ENCODE measurements at places on chromosomes 1 and 21.

DNA sequence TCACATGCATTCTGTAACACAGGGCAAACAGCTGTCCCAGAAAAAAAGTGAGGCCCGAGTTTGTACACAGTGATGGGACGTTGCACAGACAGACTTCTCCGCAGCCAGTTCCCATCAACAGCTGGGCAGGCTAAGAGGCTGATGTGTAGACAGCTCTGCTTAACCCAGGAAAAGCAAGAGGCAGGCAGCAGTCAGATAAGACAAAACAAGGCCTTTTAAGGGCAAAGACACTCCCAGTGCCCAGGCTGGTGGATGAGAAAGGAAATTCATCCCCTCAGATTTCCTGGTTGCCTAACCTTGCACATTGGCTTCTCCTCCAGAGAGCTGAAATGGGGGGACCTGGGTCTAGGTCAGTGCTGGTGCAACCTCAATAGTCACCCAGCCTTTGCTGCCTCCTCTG is 17.2 kb upstream of the PHLDA3 start:
- DNase-seq: no peak

- no peak for DNase-seq
Observed at GRCh38 chr1:33036051-33036525, 595 bp downstream of the AK2 start.

GRCh38 chr1:156284112-156284511 is at the start of gene TMEM79:
TMEM79 (plus strand) TSS chr1:156284325; CDS start chr1:156285227, 902 bp downstream.
- no peak for DNase-seq

DNA sequence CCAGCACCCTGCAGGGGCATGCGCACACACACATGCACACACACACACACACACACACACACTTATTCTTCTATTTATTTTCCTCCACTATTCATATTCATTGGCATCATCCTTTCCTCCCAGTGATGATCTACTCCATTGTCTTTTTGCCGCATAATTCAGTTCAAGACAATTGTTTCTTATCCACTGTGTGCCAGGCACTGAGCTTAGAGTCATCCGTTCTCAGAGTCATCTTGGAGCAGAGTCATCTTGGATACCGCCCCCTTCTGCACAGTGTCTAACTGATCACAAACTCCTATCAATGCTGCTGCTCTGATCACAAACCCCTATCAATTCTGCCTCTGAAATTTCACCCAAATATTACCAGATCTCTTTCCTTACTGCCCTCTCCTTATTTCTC is 102.8 kb upstream of the PROX1 start:
- no peak for DNase-seq

- no peak for DNase-seq
Observed at GRCh38 chr21:41983229-41983628, 26.9 kb downstream of the ZBTB21 start.
